ENCODE measurements at places on chromosomes 12 and 14.

GRCh38 chr14:77523109-77523508, 24.5 kb upstream of the ISM2 start:
- DNase-seq = no peak

DNA sequence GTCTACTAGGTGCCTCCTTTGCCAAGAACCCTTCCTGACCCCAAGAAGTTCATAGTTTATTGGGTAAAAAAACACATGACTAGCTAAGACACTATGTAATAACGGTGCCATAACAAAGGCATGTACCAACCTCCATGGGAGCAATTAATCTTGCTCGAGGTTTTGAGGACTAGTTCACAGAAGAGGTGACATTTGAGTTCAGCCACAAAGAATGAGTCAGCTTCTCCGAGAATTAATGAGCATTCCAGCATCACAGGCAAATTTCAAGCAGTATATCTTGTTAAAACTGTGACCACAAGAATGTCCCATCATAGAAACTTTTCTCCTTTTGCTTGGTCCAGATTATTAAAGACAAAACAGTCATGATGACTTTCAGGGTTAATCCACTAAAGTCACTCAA, 113.0 kb upstream of the RAP1B start:
- no peak for DNase-seq

DNA sequence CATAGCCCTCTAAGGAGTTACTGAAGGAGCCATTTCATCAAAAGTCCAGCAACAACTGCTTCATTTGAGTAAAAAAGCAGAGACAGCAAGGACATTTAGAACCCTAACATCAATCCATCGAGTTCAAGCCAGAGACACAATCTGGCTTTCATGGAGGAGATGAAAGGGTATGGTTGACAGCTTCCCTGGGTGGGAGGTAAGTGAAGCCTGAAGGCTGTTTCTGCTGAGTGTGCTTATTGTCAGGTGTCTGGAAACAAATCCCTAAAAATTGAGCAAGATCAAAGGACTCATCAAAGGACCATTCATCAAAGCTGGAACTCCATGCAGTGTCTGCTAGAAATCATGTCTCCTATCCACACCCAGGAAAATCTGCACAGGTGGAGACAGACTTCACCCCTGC, 104.4 kb upstream of the CCDC196 start:
- DNase-seq = no peak

- no peak for DNase-seq
Measured at GRCh38 chr14:81256289-81256960, 35.7 kb upstream of the GTF2A1 start.

DNA sequence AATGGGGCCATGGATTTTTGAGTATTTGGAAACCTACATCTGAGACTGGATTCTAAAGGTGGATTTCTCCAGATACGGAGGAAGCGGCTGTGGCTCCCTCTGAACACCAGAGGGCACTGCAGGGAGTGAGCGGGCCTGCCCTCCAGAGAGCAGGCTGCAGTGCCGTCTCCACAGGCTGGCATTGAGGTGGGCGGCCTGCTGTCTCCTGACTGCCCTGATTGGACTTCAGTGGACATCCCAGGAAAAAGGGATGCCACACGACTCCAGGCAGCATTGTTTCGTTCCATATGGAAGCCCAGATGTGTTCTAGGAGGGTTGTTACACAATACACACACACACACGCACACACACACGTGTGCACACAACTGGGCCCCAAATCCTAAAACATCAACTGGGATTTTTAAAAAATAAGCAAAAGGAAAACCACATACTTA, 20.9 kb upstream of the ANO2 start:
- no peak for DNase-seq

GRCh38 chr12:117724543-117724942, 244.2 kb downstream of the KSR2 start:
- no peak for DNase-seq

- no peak for DNase-seq
Measured at GRCh38 chr14:68403191-68404145, 389.4 kb downstream of the ZFP36L1 start.

GRCh38 chr14:36091096-36091495, 85.4 kb downstream of the PTCSC3 start:
- no peak for DNase-seq

DNA sequence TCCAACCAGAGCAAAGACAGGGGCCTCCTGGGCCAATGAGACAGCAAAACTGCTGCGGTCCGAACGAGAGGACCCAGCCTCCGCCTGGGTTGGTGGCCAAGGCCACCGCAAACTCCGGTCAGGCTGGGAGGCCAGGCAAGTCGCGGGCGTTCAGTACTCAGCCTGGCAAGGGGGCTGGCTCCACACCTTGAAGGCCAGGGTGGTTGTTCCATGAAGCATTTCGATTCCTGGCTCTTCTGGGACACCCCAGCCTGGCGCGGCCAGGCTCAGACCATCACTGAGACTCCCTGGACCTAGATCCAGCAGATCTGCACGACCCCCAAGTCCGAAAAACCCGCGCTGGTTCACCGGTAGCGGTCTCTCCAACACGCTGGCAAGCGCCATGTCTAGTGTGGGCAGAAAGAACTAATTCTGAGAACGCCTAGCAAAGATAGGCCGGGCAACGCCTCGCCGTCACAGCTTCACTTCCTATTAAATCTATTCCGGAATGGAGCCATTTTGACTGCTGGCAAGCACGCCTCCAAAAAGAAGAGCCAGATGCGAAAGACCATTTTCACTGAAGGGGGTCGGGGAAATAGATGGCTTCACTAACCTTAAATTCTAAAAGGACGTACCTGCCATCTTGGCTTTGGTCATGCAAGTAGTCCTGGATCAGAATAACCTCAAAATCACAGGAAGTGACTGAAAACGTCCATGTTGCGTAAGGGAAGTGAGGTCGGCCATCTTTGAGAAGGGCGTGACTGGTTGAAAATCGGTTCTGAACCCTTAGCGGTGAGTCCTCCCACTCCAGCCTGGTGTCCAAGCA, at the start of gene PSMB5:
PSMB5 (minus strand) TSS at position 403 of the 805 bp plus-strand sequence; CDS start at position 384, 19 bp downstream.
- DNase-seq = no peak

- no peak for DNase-seq
Measured at GRCh38 chr12:65477721-65478120, 199.2 kb downstream of the MSRB3 start.

DNA sequence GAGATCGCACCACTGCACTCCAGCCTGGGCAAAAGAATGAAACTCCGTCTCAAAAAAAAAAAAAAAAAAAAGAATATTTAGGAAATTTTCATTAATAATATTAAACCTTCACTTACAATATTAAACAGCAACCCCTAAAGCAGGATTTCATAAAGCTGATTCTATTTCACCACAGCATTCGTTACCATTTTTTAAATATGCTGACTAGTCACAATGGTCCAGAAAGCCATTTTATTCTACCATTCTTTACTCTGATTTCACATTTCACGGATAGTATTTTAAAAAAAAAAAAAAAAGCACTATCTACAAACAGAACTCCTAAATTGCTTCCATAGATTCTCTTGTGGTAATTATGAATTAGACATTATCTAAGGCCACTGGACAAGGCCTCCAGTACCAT, 27.6 kb downstream of the SARNP start:
- no peak for DNase-seq

- DNase-seq = no peak
Measured at GRCh38 chr14:98203421-98203820, 1068.6 kb downstream of the BCL11B start.

- no peak for DNase-seq
Measured at GRCh38 chr14:21248739-21249411, 20.4 kb downstream of the HNRNPC start.

- no peak for DNase-seq
Measured at GRCh38 chr14:105068818-105069217, 3.6 kb upstream of the GPR132 start.

- no peak for DNase-seq
Measured at GRCh38 chr12:6334940-6335450, 6.9 kb downstream of the TNFRSF1A start.

DNA sequence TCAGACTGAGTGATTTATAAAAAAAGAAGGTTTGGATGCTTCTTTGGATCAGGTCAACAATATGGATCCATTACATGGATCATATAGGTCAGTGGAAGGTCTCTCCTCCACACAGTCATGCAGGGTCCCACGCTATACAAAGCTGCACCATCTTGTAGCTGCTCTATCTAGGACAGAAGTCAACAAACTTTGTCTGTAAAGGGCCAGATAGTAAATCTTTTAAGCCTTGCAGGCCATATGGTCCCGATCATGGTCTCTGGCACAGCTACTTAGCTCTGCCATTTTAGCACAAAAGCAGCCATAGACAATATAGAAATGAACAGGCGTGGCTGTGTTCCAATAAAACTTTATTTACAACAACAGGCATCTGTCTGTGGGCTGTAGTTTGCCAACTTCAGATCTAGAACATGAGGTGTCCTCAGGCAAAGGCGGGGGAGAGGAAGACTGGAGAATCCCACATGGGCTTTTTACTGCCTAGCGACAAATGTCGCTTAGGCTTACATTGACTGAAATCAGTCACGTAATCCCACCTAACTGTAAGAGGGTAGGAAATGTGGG, 36.7 kb downstream of the TMEM233 start:
- no peak for DNase-seq

DNA sequence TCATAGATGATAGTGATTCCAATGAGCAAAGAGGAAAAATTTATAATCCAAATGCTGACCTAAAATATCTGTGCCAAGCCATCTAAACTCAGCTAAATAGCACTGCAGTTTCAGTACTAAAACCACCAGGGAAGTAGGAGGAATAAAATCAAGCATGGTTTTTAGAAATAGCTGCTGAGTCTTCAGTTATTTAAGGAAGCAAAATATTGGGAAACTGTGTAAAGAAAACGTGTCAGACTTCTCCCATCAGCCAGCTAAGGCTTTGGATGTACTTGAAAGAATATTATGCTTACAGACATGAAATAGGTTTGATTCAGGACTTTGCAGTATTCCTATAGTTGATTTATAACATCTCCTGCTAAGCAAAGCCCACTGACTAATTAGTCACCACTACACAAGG, 24.7 kb downstream of the CLEC2D start:
- no peak for DNase-seq

DNA sequence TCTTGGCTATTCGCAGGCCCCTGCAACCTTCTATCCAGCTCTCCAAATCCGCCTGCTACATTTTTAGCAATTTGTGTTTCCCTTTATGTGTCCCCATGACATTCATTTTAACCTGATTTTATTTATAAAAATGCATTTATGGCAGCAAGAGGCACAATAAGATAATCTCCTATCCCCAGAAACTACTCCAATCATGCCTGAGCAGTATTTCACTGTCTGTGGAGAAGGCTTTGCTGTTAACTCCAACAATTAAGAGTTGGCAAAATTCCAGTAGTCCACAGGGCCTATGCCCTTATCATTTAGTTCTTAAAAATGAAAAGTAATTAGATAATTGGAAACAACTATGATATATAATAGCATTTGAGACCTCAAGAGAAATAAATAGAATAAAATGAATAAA, 462.4 kb downstream of the TRHDE start:
- no peak for DNase-seq

DNA sequence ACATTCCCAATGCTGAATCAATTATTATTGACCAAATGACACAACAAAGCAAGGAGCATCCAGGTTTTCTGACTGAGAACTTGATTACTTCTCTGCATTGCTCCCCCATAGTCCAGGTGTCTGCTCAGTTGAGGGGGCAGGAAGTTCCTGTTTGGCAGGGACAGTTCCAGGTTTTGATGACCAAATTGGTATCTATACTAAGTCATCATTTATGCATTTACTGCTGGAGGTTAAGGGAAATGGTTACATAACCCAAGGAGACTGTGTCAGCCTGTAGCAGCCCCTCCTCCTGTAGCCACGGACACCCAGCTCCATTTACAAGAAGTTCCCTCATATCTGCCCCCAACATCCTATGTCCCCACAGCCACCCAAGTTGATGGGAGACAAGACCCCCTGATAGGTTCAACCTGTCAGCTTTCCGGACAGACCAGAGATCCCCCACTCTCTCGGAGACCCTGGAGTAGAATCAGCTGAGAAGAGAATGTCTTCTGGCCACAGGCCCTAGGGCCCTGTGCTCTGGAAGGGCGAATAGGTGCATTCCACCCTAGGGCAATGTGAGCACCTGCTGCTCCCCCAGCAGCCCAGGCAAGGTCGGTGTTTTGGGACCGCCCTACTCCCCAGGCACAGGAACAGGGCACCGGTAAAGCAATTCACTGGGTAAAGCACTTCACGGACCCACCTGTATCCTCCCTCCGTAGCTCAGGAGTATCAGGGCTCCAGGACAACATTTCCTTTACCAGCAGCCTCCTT, 23.6 kb downstream of the IRF2BPL start:
- DNase-seq = no peak

DNA sequence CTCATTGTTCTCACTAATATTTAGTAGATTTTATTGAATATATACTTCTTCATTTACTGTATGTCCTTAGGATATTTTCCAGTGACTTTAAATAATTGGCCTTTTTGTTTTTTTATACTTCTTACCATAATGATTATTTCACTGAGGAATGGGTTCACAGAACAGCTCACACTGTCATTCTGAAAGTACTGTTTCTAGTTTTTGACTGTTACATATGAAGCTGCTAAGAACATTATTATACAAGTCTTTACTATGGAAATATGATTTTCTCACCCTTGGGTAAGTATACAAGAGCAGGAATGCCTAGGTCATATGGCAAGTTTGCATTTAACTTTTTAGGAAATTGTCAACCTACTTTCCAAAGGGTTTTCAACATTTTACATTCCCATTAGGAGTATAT, 343.1 kb downstream of the CCER1 start:
- DNase-seq = no peak

GRCh38 chr12:92208613-92209121, 63.0 kb upstream of the BTG1 start:
- DNase-seq = no peak

GRCh38 chr12:90499795-90500194, 455.2 kb downstream of the CCER1 start:
- no peak for DNase-seq

DNA sequence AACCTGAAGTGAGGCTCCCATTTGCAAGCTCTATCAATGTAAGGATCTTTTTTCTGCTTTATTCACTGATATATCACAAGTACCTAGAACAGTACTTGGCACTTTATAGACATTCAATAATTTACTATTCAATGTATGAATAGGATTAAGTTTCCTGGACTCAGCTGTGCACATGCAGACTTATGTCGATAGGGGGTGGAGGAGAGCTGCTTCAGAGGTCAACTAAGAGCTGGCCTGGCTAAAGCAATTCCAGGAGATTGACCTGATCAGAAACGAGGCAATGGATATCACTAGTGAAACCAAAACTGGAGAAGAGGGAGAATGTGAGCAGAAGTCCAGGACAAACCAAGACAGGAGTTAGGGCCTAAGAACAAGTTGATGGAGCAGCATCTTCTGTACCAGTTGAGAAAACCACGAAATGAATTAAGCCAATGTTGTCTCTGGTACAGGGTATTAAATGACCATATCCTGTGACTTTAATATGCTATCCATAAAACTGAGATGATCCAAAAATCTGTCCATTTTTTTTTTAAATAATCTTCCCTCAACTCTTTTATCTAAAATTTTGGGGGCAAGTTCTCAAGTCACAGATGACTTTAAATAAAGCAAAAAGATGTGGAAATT, 169.2 kb downstream of the PIK3C2G start:
- no peak for DNase-seq

GRCh38 chr14:36019126-36019525, 157.4 kb downstream of the PTCSC3 start:
- no peak for DNase-seq

- no peak for DNase-seq
Measured at GRCh38 chr12:104415342-104415980, 41.3 kb upstream of the CHST11 start.

All from cortex of kidney (tissue), 1 donor.